Lower lobe of right lung (tissue), 2 donors: ENCODE measurements at places on chromosomes 2 and 18. TPM values are rescaled to one million over a fixed set of nuclear protein-coding genes. Genes with fewer than 3 reads are reported as not detected.

- H3K4me1 ChIP-seq: no peaks in the 10 kb centered on the region
- H3K27me3 ChIP-seq: no peaks in the 10 kb centered on the region
- DNase-seq: no peak
- no peak overlapping the region for H3K4me3 ChIP-seq
- no peaks in the 10 kb centered on the region for H3K36me3 ChIP-seq
Observed at GRCh38 chr2:101355401-101356054, 31.8 kb downstream of the CREG2 start.

- H3K4me1 ChIP-seq: peaks cover 41% of the 10 kb centered on the region
- no peaks in the 10 kb centered on the region for H3K27me3 ChIP-seq
- H3K4me3 ChIP-seq: peak overlapping the region; percentile 90
Observed at GRCh38 chr2:32009516-32010256, 1.1 kb downstream of the MEMO1 start.

DNA sequence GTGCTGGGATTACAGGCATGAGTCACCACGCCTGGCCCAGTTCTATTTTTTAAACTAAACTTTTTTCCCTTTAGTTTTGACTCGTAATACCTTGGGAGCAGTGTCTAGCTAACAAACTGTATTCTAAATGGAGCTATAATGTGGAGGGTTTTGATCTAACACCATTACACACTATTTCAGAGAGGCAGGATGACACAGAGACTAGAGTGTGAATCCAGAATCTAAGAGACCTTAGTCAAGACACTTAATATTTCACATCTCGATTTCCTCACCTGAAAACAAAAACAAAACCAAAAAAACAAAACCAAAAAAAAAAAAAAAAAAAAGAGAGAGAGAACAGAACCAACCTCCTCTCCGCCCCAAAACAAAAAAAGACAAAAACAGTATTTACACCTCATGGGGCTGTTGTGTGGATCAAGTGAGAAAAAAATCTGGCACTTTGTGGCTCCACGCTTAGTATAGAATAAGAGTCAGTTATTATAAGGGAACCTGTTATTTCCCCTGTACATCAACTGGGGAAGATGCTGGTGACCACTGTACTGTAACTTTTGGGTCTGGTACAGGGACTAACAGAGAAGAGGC lies 31.3 kb downstream of the DARS1 start:
- H3K4me1 ChIP-seq: peaks cover 5% of the 10 kb centered on the region
- no peak overlapping the region for H3K27ac ChIP-seq
- H3K36me3 ChIP-seq: no peaks in the 10 kb centered on the region
- H3K27me3 ChIP-seq: no peaks in the 10 kb centered on the region
- DNase-seq: no peak
- H3K4me3 ChIP-seq: no peak overlapping the region

GRCh38 chr2:218876562-218877219 lies 4.0 kb upstream of the WNT10A start:
- H3K4me3 ChIP-seq: no peak overlapping the region
- H3K27ac ChIP-seq: no peak overlapping the region
- DNase-seq: no peak
- H3K4me1 ChIP-seq: peaks cover 26% of the 10 kb centered on the region
- peaks cover 99% of the 10 kb centered on the region for H3K27me3 ChIP-seq

- DNase-seq: no peak
- H3K27me3 ChIP-seq: no peaks in the 10 kb centered on the region
- H3K4me3 ChIP-seq: no peak overlapping the region
- no peak overlapping the region for H3K27ac ChIP-seq
- H3K36me3 ChIP-seq: no peaks in the 10 kb centered on the region
Observed at GRCh38 chr2:12432985-12433625, 283.6 kb upstream of the TRIB2 start.

GRCh38 chr2:127771756-127772155 lies 39.2 kb downstream of the WDR33 start:
- H3K4me1 ChIP-seq: peaks cover 16% of the 10 kb centered on the region
- H3K27me3 ChIP-seq: no peaks in the 10 kb centered on the region
- no peak overlapping the region for H3K27ac ChIP-seq
- no peak for DNase-seq
- no peak overlapping the region for H3K4me3 ChIP-seq
- peaks cover 44% of the 10 kb centered on the region for H3K36me3 ChIP-seq

- H3K36me3 ChIP-seq: peaks cover 97% of the 10 kb centered on the region
- H3K4me1 ChIP-seq: no peaks in the 10 kb centered on the region
- no peak overlapping the region for H3K27ac ChIP-seq
- DNase-seq: no peak
Observed at GRCh38 chr2:241601841-241602240, 35.1 kb downstream of the THAP4 start.

DNA sequence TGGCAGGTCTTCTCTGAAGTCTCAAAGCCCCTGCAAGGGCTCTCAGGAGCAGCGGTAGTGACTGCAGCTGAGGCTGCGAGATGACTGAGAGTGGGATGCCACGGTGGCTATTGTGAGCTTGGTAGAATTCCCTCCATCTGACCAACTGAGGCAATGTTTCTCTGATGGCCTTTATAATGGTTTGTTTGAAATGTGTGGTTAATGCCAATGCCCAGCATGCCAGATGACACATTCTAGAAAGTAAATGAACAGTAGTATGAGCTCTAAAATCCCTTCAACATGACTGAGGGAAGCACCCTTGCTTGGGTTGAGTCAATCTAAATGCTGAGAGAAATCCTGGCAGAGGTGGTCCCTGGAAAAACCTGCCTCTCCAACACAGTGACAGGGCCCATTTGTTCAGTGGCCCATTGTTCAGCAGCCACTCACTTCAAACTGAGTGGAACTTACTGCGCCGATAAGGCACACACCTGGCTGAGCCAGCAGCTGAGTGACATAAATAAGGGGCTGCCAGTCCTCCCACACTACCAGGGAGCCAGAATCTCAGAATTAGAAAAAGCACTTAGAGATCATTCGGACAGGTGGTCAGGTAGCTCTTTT lies 31.7 kb downstream of the SULT1C2 start:
- no peaks in the 10 kb centered on the region for H3K27me3 ChIP-seq
- no peak overlapping the region for H3K4me3 ChIP-seq
- no peaks in the 10 kb centered on the region for H3K36me3 ChIP-seq

- no peaks in the 10 kb centered on the region for H3K27me3 ChIP-seq
- H3K4me1 ChIP-seq: no peaks in the 10 kb centered on the region
- H3K27ac ChIP-seq: no peak overlapping the region
- no peaks in the 10 kb centered on the region for H3K36me3 ChIP-seq
- H3K4me3 ChIP-seq: no peak overlapping the region
Observed at GRCh38 chr2:134778372-134778771, 59.6 kb upstream of the TMEM163 start.

DNA sequence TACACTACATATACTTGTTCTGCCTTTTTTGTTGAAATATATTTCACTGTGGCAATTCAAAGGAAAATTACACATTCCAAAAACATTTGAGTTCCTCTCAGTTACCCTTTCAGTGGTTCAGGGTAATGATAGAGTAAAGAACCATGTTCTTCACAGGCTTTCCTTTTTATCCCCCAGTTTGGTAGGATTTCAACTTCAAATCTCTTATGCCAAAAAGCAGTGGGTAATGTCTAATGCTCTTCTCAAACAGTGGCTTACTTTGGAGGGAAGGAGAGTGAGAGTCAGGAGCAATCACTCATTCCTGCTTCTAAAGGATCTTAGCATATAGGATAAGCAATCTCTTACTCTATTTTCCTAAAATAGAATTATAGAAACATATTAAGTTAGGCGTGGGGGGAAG lies 290.6 kb downstream of the ZEB2 start:
- no peaks in the 10 kb centered on the region for H3K27me3 ChIP-seq
- no peak overlapping the region for H3K27ac ChIP-seq
- no peak for DNase-seq
- no peaks in the 10 kb centered on the region for H3K36me3 ChIP-seq

- no peak overlapping the region for H3K4me3 ChIP-seq
- no peak overlapping the region for H3K27ac ChIP-seq
- no peaks in the 10 kb centered on the region for H3K4me1 ChIP-seq
- H3K36me3 ChIP-seq: peaks cover 85% of the 10 kb centered on the region
Observed at GRCh38 chr2:37091873-37092272, 7.6 kb downstream of the GPATCH11 start.

DNA sequence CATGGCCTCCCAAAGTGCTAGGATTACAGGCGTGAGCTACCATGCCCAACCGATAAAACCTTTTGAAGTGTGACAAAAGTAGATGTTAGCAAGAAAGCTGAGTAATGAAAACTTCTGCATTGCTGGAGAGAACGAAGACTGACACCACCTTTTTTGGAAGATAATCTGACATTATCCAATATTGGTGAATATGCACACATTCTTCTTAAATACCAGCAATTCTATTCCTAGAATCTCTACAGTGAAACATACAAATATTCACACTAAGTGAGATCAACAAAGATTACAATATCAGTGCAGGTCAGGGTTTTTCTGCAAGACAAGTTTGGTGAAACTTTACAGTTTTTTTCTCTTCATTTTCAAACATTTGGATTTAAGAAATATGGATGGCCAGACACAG lies 7.8 kb downstream of the PIAS2 start:
- no peak for DNase-seq
- peaks cover under 1% of the 10 kb centered on the region for H3K4me1 ChIP-seq
- no peaks in the 10 kb centered on the region for H3K27me3 ChIP-seq

- H3K4me3 ChIP-seq: no peak overlapping the region
- no peak overlapping the region for H3K27ac ChIP-seq
- peaks cover 76% of the 10 kb centered on the region for H3K36me3 ChIP-seq
Observed at GRCh38 chr2:10780491-10780820, 32.1 kb downstream of the PDIA6 start.

DNA sequence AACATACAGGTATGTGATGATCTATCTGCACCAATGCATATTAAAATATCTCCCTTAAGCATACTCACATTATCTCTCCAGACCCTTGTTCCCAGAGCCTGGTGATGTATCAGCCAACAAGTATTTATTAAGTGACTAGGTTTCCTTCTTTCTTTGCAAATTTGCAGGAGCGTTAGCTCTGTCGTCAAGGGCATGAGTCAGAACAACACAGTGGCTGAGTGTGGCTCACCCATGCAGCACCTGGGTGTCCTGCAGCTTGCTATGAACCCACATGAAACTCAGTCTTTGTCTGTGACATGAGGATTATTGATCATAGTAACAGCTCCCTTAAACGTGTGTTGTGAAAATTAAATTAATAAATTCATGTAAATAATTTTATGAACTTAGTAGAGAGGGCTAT lies 96.6 kb downstream of the PIEZO2 start:
- no peaks in the 10 kb centered on the region for H3K4me1 ChIP-seq
- H3K4me3 ChIP-seq: no peak overlapping the region

SERPINB3 gene
- total RNA-seq: not detected

WDR43 gene
- total RNA-seq: 27.9 TPM

LYG2 gene
- not detected for total RNA-seq
